Activated CD4-positive, alpha-beta T cell treated with anti-CD3 and anti-CD28 coated beads for 36 hours (primary cell): ENCODE measurements at places on chromosomes 1 and 21.

- no peak for DNase-seq
These were observed 342.1 kb upstream of the NR5A2 start for GRCh38 chr1:199685369-199685768.

GRCh38 chr21:17343055-17343454 is 169.8 kb upstream of the CXADR start:
- DNase-seq = no peak

DNA sequence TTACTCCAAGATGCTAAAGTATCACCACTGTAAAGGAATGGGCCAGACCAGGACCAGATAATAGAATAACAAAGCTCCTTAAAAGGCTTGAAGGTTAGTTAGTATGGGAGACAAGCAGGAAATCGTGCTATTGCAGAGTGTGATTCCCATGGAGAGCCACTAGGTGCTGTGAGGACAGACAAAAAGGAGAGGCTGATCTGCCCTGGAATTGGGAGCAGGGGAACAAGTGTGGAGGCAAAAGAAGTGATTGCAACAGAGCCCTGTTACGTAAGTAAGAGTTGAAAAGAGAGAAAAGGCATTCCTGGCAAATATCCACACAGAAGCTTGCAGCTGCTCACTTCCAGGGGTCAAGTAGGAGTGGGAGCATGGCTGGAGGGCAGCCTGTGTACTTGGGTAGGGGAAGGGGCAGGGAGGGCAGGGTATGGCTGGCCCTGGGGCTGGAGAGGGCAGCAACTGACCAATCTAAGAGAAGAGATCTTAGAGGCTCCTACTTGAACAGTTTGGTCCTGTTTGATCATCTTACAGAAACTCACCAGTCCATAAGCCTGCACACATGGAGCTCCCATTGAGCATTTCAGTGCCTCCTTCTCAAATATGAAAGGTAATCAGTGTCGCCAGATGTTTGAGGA is 207.7 kb upstream of the GJB5 start:
- no peak for DNase-seq

GRCh38 chr21:24941316-24942185 is 665.7 kb downstream of the MRPL39 start:
- DNase-seq = no peak

- DNase-seq = no peak
These were observed at the start of gene ALX3 for GRCh38 chr1:110070671-110071242. Gene ALX3 (minus strand): TSS chr1:110070672. CDS start chr1:110070612, 60 bp downstream.

- DNase-seq = no peak
These were observed 20.8 kb upstream of the TENT5C start for GRCh38 chr1:117585086-117585485.
